CD4-positive, alpha-beta memory T cell (primary cell): ENCODE measurements at places on chromosomes 7 and 10. TPM values are rescaled to one million over a fixed set of nuclear protein-coding genes. Genes with fewer than 3 reads are reported as not detected.
A peak's percentile ranks its signal among the peaks of the same experiment; 100 is the strongest.

GRCh38 chr10:132258423-132258822 lies 49.3 kb downstream of the STK32C start:
- no peak for DNase-seq

GRCh38 chr7:7707246-7707645 lies 11.2 kb downstream of the RPA3 start:
- DNase-seq: no peak

DNA sequence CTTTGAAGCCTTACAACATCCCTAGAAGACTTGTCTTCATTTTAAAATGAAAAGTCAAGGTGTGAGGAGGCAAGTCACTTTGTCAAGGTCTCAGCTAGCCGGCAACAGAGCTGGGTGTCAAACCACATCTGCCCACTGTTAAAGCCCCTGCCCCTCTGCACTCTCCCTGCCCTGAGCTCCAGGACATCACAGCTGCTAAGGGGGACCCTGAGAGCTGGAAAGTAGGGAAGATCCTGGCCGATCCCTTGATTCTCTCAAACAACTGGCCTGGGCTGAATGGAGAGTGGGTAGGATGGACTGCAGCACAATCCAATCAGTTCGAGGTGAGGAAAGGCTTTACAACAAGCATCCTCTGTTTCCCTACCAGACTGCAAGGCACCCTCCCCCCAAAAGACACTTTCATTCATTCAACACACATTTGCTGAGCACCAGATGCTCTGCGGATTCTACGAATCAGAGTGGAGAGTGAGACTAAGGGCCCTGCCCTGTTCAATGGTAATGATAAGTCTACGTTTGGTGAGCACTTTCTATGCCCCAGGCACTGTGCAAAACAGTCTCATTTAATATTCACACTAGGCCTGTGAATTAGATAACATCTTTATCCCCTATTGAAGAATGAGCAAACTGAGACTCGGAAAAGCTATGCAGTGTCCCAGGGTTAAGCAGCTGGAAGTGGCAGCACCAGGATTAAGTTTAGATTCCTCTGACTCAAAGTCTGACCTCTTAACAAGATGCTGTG lies 148.1 kb downstream of the HERPUD2 start:
- no peak for DNase-seq

DNA sequence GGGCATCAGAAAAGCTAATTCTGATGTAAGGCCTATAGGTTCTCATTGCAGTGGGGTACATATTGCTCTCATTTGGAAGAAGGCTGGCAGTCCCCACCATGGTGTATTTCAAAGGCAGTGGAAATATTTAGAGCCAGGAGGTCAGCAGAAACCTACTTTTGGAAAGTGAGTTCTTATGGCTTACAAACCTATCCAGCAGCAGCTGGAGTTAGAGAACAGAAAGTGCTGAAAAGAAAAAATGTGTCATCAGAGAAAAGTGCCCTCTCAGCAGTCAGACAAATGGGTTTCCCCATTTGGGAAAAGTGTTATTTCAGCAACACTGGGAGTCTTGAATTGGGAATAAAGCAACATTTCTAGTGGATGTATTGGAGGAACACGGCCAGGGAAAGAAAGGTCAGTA lies 105.7 kb upstream of the IGFBP3 start:
- DNase-seq: no peak

GRCh38 chr10:34962866-34963265 lies 127.3 kb downstream of the CUL2 start:
- no peak for DNase-seq

DNA sequence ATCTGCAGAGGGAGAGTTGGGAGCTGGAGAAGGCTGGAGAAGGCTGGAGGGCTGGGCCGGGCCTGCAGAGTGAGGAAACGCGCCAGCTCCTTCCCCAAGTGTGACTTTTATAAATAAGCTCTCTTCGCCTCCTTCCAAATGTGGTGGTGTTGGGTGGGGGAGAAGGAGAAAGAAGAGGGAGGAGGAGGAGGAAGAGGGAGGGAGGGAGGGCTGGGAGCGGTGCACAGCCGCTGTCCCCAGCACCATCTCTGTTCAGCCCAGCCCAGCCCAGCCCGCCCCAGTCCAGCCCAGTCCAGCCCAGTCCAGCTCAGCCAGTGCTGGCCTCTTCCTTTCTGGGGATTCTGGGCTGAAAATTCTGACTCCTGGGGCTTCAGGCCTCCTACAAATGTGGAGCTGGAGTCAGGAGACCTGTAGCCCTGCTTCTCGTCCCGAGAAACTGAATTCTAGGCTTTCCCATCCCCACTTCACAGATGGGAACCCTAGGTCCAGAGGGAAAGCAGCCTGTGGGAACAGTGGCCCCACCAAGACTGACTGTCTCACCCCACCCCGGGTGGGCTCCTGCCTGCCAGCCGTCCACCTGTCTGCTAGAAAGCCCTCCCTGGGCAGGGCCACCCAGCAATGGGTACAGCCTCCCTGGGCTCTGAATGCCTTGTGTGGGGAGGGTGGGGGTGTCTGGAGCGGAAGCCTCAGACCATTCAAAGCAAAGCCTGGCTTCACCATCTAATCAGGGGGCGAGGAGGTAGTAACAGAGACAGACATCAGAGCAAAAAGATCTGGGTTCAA lies 2.3 kb downstream of the STX1A start:
- no peak for DNase-seq

DNA sequence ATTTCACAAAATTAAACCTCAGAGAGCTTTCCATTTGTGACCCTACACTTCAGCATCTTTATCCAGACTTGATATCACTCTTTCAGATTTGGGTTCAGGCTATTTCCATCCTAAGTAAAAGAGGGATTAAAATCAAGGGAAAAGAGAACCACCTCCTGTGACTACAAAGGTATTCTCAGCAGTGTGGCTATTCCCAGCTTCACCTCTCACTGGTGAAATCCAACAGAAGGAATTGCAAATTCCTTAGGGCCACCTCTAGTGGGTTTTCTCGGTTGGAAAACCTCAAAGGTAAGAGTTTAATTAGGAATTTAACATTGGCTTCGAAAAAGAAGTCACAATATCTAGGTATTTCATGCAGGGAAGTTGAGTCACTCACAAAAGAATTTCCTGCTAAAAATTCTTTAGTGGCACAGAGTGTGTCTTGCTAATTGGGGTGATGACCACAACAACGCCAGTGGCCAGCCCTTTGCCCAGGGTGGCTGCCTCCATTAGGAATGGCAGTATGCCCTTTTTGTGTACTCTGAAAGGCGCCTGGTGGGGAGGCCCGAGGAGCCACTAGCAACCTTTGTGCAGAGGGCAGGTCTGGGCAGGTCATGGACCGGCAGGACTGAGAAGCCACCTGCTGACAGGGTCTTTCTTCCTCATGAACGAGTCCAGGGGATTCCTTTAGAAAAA lies 52.2 kb downstream of the SEM1 start:
- no peak for DNase-seq

DNA sequence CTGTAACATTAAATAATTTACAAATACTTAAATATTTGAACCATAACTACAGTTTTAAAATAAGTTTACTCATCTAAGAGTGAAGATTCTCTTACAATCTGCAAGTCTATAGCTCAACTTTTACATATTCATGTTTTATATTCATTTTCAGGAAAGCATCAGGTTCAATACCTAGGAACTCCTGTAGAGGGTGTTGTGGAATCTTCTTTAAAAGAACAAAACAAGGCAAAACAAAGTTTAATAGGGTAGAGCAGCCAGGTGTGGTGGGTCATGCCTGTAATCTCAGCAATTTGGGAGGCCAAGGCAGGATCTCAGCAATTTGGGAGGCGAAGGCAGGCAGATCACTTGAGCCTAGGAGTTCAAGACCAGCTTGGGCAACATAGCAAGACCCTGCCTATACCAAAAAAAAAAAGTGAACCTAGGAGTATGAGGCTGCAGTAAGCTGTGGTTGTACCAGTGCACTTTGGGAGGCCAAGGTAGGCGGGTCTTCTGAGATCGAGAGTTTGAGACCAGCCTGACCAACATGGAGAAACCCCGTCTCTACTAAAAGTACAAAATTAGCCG lies 45.1 kb downstream of the ST8SIA6 start:
- DNase-seq: no peak

GRCh38 chr10:121771966-121772365 lies 155.9 kb downstream of the ATE1 start:
- no peak for DNase-seq

DNA sequence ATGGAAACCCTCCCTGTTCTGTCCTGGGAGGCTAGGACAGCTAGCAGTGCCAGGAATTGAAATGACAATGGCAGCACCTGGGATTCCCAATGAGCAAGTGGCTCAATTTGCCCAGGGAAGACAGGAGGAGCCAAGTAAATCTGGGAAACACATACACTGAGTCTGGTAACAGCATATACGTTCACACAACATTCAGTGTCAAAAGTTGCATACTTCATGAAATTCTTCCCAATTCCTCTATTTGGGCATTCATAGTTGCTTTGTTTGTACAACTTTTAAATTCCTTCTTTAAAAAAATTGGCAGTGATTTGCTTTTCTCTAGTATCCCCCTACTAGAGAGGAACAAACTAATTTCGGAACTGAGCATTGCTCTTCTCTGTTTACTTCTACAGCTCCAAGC lies 2.9 kb upstream of the FRMD4A start:
- DNase-seq: no peak

DNA sequence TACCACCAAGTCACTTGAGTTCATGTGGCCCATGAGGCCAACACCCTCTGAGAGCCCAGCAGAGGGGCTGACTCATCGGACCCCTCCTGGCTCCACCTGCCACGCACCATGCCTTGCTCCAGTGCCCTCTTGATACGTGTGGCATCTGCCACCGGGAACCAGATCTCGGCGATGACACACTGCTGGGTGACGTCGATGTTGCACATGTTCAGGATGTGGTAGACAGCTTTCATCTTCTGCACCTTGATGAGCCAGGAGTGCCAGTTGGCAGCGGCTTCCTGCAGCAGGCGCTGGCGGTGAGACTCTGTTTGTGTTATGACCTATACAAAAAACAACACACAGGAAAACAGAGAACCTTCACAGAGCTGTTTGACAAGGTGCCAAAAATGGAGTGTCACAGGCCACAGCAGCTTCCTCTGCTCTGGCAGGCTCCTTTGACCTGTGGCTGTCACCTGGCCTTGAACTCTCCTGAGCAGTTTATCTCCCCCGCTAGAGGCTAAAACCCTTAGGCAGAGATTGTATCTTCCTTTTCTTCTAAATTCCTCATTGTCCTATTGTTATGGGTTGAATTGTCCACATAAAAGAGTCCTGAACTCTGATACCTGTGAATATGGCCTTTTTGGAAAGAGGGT lies 45.2 kb upstream of the TMEM213 start:
- peak; percentile 99 for DNase-seq

- no peak for DNase-seq
Observed at GRCh38 chr10:69247313-69247710, 27.2 kb downstream of the HKDC1 start.

DNA sequence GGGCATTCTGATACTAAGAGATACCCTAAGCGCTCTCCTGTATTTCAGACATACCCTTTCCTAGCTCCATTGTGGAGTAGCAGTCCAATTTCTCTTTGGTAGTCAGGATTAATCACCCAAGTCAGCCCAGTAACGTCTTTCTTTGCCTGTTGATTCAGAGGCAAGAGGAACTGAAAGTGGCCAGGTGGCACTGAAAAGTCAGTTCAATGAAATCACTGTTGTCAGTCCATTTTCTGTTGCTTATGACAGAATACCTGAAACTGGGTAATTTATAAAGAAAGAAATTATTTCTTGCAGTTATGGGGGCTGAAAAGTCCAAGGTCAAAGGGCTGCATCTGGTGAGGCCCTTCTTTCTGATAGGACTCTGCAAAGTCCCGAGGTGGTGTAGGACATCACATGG lies 40.2 kb downstream of the ANKRD61 start:
- no peak for DNase-seq

DNA sequence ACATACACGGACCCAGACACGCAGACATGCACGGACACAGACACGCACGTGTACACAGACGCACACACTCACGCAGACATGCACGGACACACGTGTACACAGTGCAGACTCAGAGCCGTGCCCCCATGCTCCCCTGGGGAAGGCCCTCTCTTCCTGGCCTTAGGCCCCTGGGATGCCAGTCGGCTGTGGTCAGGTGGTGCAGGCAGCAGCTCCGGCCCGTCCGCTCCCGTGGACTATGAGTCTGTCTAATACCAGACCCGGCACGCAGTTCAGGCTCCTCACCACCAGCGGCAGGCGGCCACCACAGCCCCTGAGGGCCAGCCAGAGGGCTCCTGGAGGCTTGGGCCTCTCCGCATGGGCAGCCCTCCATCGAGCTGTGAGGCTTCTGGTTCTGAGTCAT lies 52.0 kb upstream of the NKX6-2 start:
- DNase-seq: no peak

DNA sequence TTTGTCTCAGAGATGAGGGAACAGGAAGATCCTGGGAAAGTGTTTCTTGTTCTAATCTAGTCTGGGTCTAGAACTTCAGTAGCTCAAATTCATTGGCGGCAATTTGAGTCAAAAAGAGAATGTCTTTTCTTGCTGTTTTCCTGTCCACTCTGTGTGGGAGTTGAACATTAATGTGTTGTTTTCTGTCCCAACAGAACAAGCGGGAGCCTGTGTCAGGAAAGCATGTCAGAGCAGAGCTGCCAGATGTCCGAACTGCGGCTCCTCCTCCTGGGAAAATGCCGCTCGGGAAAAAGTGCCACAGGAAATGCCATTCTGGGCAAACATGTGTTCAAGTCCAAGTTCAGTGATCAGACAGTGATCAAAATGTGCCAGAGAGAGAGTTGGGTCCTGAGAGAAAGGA lies 16.0 kb downstream of the GIMAP8 start:
- DNase-seq: no peak

GRCh38 chr7:14551310-14551709 lies 351.2 kb downstream of the DGKB start:
- DNase-seq: no peak

DNA sequence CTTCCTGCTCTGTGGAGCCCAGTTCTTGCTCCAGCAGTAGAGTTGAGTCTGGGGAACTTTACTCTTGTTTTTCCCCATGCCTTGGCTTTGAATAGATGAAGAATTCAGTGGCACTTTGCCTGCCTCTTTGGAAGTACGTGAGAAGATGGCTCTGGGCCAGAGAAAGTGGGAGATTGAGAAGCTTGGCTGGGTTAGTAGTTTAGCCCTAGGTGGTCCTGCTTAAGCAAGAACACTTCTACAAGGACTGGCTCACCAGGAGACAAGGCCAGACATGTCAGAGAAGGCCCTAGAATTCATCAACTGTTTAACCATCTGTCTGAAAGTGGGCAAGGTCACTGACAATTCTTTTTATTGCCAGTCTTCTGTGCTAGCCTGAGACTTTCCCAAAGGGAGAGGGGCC lies 410.3 kb downstream of the TYW1 start:
- DNase-seq: no peak

Gene LGI1
- polyA plus RNA-seq: not detected

Gene CALHM2
- 40.3 TPM for polyA plus RNA-seq

Gene ANXA8
- polyA plus RNA-seq: not detected

Gene NODAL
- not detected for polyA plus RNA-seq

Gene MICALL2
- not detected for polyA plus RNA-seq

Gene ITIH2
- not detected for polyA plus RNA-seq

Gene GLCCI1
- 10.4 TPM for polyA plus RNA-seq

Gene ADIRF
- 0.34 TPM for polyA plus RNA-seq

Gene CCDC136
- polyA plus RNA-seq: 3.4 TPM

Gene TUBAL3
- polyA plus RNA-seq: not detected

Gene WIPF3
- polyA plus RNA-seq: not detected

Gene KCND2
- not detected for polyA plus RNA-seq

Gene ASB10
- not detected for polyA plus RNA-seq

Gene AKR1C2
- not detected for polyA plus RNA-seq

Gene ITPRID1
- polyA plus RNA-seq: not detected
